ENCODE measurements at places on chromosomes 1 and 21.

- peak; percentile 4 for DNase-seq
Measured at GRCh38 chr21:30194701-30195299, 21.1 kb downstream of the CLDN8 start.

DNA sequence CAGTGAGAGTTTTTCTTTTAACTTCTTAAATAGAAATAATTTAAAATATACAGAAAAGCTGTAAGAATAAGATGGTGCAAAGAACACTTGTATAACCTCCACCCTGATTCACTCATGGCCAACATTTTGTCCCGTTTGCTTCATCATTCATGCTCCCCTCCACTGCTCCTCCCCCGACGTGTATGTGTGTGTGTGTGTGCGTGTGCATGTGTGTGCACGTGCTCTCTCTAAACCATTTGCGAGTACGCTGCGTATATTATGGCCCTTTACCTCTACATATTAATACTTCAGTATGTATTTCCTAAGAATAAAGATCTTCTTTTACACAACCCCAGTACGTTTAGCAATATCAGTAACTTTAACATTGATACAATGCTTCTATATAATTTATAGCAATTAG, 43.0 kb downstream of the TRAF5 start:
- no peak for DNase-seq

DNA sequence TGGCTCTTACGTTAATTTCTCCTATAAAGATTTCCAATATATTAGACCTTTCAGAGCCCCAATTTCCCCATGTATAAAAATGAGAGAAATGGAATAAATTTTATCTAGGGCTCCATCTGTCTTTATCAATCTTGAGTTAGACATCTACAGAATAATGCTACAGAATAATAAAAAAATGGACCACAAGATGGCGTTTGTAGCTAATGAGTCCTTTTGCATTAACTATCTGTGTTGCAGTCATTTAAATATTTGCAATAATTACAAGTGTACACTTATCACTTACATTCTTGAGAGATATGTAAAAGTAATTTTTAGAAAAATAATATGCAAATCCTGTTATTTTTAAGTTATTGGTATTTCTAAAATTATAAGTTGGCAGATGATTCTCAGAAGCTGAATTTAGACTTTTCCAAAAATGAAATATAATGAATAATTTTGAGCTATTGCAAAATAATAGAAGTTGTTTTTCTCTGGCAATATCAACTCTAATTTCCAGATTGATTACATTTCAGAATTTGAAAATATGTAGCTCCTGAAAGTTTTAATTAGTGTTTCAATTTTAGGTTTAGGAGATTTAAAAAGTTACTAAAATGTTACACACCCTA, 87.7 kb downstream of the SNX7 start:
- no peak for DNase-seq

DNA sequence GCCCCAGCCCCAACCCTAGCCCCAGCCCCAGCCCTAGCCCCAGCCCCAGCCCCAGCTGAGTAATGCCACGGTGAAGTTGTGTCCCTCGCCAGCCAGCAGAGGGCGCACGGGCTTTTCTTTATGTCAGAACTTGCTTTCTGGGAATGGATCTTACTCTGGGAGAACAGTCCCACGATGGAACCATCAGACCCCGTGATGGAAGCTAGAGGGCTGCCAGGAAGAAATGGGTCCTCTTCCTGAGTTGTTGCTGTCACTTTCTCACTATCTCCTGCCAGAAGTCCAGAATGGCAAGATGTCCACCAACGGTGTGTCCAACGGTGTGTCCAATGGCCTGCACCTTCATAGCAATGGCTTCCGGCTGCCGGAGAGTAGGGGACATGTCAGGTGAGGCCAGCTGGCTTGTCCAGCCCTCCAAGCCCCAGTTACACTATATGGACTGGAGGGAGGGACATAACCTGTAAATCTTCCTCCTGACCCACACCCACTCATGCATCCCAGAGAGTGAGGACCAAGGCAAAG, 25.1 kb upstream of the TMEM222 start:
- DNase-seq = no peak

- no peak for DNase-seq
Measured at GRCh38 chr21:15741510-15741909, 11.7 kb downstream of the USP25 start.

- DNase-seq = no peak
Measured at GRCh38 chr21:41557884-41558283, 49.9 kb upstream of the TMPRSS2 start.

GRCh38 chr1:156641761-156642264, at the start of gene BCAN:
TSS of gene BCAN (plus strand) at chr1:156642117. CDS start at chr1:156646055, 3,938 bp downstream.
- DNase-seq = no peak

- DNase-seq = no peak
Measured at GRCh38 chr21:24456358-24456757, 1150.9 kb downstream of the MRPL39 start.

GRCh38 chr1:245437369-245438062, 282.7 kb downstream of the KIF26B start:
- DNase-seq = no peak

- DNase-seq = no peak
Measured at GRCh38 chr1:230596306-230596705, 46.0 kb upstream of the COG2 start.

- DNase-seq = no peak
Measured at GRCh38 chr1:237791592-237791991, 99.1 kb downstream of the ZP4 start.

DNA sequence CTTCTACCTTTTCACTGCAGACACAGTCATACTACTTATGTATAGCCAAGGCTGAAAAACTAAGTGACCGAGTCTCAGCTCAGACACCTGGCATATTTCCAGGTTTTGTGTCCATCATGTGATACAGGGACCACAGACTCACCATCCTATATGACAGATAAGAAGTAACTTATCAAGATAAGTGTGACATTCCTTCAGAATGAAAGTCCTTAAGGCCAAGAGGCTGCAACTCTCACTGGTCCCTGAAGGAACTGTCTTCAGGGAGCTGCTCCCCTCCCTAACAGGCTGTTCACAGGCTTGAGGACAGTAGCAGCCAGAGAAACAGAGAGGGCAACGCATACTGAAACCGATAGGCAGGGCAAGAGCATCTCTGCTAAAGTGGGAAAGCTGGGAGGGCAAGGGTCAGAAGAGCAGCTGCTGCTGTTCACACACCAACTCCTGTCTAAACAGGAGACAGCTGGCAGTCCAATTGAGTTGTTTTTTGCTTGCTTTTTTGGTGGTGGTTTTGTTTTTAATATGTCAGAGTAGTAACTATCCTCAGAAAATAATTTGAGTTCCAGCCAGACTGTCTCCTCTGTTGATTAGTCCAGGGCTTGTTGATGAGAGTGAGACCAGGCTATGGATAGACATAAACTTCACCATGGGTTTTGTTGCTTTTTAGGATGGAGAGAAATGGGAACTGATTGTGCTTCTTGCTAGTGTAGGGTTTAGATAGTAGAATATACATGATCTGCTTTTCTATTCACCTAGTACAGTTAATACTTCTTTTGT, 67.7 kb downstream of the MACF1 start:
- DNase-seq = no peak

DNA sequence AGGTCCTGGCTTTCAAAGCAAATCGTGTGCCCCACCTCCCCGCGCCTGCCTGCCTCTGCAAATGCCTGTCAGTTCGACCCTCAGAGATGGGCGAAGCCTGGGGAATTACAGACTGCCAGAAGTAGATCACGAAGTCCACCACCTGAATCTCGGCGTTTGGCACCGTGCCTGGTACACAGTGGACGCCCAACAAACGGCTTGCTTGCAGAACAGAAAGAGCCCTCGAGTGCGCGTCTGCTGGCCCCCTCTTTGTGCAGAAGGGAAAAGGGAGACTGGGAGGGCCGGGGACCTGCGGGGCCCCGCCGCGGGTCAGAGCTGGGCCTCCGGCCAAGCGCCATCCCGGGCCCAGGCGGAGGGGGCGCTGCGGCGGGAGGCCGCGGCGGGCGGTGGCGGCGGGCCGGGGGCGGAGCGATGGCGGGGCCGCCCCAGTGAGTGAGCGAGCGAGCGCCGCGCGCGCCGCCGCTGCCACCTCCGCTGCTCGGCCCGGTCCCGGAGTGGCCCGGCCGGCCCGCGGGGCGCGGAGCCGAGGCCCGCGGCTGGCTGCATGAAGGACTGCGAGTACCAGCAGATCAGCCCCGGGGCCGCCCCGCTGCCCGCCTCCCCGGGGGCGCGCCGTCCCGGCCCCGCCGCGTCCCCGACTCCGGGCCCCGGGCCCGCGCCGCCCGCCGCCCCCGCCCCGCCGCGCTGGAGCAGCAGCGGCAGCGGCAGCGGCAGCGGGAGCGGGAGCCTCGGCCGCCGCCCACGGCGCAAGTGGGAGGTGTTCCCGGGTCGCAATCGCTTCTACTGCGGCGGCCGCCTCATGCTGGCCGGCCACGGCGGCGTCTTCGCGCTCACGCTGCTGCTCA, at the start of gene ZDHHC18:
TSS of gene ZDHHC18 (plus strand) at position 428 of the 845 bp plus-strand sequence. CDS start at position 545, 117 bp downstream.
- peak; percentile 16 for DNase-seq

- DNase-seq = no peak
Measured at GRCh38 chr1:178011465-178011828, 41.6 kb upstream of the SEC16B start.

DNA sequence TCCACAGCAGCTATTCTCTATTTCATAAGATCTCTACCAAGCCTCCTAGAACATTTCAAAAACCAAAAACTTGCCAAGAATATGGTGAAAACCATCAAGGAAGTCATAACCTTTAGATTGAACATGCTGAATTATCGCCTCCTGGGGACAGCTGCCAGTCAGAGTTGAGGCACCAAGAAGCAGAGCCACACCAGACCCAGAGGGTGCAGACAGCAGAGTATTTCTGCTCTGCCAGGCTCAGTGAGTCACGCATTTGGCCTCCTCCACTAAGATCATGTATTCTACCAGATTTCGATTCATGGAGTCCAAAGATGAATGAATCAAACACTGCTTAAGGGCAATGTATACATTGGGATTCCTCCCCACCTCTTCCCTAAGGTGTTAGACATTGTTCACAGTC, 2.1 kb downstream of the F3 start:
- DNase-seq = no peak

DNA sequence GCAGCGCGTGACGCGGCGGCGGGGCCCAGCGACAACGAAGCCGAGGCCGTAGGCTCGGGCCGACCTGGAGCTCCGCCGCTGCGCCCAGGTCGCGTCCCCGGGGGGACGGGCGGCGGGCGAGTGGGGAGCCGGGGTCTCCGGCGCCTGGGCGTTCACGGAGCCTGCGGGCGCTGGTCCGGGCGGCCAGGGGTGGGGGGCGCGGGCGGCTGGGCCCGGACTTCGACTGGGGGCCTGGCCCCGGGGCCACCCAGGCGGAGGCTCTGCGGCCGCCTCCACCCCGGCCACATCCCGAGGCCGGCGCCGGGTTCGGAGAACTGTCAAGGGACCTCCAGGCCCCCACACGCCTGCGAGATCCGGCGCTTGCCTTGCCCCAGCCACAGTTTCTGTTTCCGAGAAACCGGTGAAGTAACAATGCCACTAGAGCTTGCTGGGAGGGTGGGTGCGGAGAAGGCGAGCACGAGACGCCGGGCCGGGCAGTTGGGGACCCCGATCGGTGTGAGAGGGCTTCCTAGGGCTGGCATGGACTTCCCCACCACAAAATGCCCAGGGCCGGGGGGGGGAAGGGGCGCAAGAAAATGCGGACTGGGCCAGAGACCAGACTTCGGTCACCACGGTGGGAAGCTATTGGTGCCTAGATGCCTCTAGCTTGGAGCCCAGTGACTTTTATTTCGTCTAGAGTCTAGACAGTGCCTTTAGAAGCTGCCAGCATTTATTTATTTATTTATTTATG, 501 bp downstream of the FBXO6 start:
- DNase-seq = no peak

- no peak for DNase-seq
Measured at GRCh38 chr1:29498126-29499103, 262.1 kb downstream of the PTPRU start.

GRCh38 chr1:54798769-54799641, 2.1 kb downstream of the TTC22 start:
- DNase-seq = no peak

DNA sequence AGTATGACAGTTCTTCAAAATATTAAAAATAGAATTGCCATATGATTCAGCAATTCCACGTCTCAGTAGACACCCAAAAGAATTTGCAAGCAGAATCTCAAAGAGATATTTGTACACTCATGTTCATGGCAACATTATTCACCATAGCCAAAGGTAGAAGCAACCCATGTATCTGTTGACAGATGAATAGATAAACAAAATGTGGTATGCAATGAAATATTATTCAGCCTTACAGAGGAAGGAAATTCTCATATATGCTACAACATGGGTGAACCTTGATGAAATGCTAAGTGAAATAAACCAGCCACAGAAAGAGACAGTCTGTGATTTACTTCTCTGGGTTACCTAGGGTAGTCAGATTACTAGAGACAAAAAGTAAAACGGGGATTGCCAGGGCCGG, 47.0 kb downstream of the NAV1 start:
- no peak for DNase-seq

GRCh38 chr1:1891349-1892078, 627 bp upstream of the GNB1 start:
- no peak for DNase-seq

- DNase-seq = no peak
Measured at GRCh38 chr1:99227056-99227897, 37.0 kb upstream of the PLPPR4 start.

- DNase-seq = no peak
Measured at GRCh38 chr1:46039571-46040052, 92.8 kb downstream of the PIK3R3 start.

DNA sequence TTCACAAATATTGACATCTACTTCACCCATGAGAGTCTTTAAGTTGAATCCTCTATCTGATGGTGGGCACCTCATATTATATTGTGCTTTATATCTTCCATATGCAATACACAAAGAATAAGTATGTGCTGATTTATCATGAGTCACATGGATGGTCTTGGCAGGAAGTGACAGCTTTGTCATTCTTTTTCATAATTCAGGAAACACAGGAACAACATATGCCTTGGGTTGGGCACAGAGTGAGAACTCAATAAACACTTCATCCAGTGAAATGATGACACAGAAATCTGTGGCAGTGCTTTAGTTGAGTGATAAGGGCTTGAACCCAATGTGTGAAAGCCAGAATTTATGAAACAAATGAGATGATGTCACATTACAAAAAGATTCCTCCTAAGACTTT, 41.2 kb downstream of the GADD45A start:
- DNase-seq = no peak

DNA sequence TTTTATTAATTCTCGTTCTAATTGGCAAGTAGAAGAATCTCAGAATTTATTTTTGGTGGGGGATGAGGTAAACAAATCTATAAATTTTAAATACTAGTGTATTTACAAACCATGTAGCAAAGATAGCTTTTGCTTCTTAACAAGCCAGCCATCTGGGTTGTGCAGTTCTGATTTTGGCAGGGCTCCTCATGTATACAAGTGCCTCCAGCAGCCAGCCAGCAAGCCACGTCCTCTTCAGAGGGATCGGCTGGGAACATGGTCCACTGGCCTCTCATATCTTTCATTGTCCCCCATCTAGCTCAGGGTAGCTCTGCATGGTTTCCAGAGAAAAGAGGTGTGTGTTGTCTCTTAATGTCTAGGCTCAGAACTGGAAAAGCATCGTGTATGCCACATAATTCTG, 659.1 kb downstream of the MRPL39 start:
- no peak for DNase-seq

- DNase-seq = no peak
Measured at GRCh38 chr1:151976858-151977257, 16.8 kb downstream of the S100A10 start.

DNA sequence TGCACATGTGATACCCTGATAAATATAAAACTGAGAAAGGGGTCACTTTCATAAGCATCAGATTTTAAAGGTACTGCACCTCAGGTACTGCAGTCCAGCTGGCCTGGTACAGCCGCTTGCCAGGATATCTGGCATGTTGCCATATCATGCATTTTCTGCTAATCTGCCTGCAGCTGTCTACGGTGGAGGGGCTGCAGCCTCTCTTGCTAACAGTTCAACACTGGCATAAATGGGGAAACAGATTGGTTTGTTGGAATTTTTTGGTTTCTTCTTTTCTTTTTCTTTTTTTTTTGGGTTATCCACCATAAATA, 71.5 kb downstream of the MIS18A start:
- DNase-seq = no peak

Measured in iPS DF 6.9 (cell line).